ENCODE measurements at places on chromosomes 16 and 17.

GRCh38 chr16:2749476-2749875 is 3.0 kb upstream of the SRRM2 start:
- no peak for DNase-seq

DNA sequence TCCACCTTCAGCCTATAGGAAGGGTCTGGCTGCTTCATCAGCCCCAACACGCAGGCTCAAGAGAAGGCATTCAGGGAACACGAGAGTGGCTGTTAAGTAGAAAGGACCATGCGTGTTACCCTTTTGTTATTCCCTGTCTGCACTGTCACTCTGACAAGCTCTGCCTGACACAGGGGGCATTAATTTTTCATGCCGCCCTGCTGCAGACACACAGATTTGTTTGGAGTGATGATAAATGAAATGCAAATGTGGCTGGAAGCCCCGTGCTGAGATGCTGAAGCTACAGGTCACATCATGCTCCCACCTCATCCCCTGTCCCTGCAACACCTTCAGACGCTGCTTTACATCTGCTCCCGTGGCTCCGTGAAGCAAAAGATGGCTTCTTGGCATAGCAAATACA is 97.7 kb downstream of the USP31 start:
- DNase-seq: no peak

- DNase-seq: no peak
Observed at GRCh38 chr17:66353937-66354401, 51.6 kb downstream of the PRKCA start.

- no peak for DNase-seq
Observed at GRCh38 chr17:39737760-39738567, at the start of gene GRB7. Gene GRB7 (plus strand): TSS chr17:39737938. CDS start chr17:39742302, 4,364 bp downstream.

- DNase-seq: no peak
Observed at GRCh38 chr17:38357486-38358123, 6.0 kb downstream of the SOCS7 start.

Measured in hematopoietic multipotent progenitor cell (in vitro differentiated cells).